ENCODE measurements at places on chromosomes 4 and X.

DNA sequence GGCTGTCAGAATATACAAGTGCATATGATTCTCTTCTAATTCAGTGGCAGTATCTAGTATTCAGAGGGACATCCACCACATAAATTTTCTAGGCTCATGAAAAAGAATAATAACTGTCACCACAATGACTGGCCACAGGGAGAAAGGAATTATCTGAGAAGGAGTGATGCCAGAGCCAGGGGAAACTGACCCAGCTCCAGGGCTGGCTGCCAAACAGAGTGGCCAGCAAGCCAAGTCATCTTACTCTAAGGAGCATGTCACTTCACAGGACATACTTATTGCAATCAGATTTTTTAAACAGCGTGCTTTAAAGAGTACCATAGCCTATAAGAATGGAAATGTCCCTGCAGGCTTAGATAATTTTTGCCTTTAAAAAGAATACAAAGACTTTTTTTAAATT is 5.8 kb upstream of the SEPTIN11 start:
- no peak for DNase-seq

DNA sequence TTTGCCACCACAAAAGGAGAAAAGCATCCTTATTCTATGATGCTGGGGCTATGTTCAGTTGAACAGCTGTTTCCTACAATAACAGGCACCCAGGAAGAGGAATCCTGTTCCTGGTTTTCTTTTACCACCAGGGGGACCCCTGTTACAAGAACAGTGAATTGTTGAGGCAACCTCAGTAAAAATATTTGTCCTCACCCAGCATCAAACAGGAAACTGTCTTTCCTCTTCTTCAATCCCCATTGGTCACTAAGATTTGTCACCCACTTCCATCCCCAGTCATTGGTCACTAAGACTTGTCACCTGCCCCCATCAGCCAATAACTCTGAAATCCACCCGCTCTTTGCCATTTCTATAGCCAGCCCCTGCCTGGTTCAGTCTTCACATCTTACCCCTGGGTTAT is 143.5 kb upstream of the GALNT7 start:
- no peak for DNase-seq

GRCh38 chr4:83232082-83232481 is 52.5 kb downstream of the COQ2 start:
- DNase-seq = no peak

DNA sequence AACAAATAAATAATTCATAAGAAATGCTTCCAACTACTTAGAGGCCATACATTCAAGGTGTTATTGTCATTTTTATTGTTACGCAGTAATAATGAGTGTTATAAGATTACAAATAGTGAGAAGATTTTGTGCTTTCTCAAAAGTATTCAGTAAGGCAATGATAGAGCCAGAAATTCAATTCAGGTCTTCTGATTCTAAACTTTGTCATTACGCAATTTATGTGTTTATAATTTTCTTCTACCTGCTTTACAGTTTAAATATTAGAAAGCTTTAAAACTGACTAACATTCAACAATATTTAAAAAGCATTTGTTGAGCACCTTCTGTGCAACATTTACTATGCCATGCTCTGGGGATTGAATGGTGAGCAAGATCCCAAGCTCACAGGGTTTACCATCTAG is 183.4 kb upstream of the ETNPPL start:
- DNase-seq = no peak

GRCh38 chr4:138035781-138036258 is 206.3 kb downstream of the SLC7A11 start:
- DNase-seq = no peak

DNA sequence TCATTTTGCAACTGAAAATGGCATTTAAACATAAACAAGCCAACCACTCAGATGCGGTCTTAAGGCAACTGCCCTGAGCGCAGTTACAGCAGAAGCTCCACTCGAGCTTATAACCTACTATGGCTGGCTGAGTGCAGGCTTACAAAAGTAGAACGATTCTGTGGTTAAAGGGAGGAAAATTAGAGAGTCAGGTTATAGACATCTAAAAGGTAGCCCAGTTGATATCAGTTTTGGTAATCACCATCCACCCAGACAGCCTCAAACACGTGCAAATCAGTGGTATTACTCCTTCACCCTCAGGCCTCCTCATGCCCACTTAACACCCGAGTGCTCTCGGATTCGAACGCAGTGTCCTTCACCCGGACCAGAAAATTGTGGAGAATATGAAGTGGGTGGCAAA is 3.1 kb downstream of the LEF1 start:
- DNase-seq = no peak

GRCh38 chr4:182048871-182049270 is 194.3 kb upstream of the TENM3 start:
- no peak for DNase-seq

GRCh38 chr4:145481942-145482208 is 222 bp downstream of the SMAD1 start:
- peak; percentile 2 for DNase-seq
